Posterior cingulate gyrus (tissue), 11 donors: ENCODE measurements at places on chromosomes 7 and 10.

DNA sequence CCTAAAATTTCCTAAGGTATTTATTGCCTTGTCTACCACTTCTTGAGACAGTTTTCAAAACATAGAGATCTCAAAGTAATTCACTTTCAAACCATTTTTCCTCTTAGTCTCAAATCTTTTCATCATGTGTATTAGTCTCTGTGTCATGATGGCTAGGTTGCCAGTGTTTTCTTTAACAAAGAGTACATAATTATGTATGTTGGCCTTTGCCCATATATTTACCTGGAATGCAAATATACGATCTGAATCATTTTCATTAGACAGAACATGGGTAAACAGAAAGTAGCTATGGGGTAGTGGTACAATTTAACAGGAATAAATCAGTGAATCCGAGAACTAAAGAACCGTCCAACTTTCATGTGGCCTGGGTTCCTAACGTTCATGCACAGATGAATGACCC is 852.1 kb upstream of the MBL2 start:
- no peak for DNase-seq

DNA sequence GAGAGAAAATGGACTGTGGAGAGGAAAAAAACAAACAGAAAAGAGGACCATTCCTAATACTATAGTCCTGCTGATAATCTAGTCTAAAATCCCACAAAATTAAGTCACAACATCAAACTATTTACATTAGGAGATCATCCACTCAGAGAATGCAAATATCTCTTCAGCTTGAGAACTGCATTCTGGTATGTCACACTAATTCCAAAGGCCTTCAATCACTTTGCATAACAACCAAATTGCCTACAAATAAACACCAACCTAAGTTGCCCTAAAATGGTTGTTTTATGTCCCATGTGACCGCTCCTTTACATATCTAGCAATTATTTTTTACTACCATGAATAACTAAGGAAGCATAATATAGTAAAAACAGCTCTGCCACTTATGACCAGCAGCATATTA is 264.3 kb downstream of the CACNA2D1 start:
- DNase-seq = no peak

DNA sequence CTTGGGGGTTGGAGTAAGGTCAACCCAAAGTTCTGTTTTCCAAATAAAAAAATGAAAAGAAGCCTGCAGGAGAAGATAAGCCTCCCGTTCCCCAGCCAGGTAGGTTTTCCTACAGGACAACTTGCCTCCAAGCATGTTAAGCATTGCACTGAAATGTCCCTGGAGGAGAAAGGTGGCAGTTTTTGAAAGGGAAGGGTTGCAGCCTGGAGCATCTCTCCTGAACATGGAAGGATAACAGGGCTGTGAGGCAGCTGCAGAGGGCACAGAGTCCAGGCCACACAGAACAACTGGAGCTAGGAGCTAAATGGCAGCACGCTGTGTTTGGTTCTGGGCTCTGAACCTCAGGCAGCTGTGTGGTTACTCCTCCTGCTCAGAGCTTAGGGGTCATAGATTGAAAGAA is 452.9 kb downstream of the TCERG1L start:
- DNase-seq = no peak

- DNase-seq = no peak
These were observed 83.3 kb downstream of the NHLRC2 start for GRCh38 chr10:113937756-113938155.

- no peak for DNase-seq
These were observed 33.3 kb downstream of the OTUD1 start for GRCh38 chr10:23472181-23472580.

- no peak for DNase-seq
These were observed 129.8 kb upstream of the CHST15 start for GRCh38 chr10:124222988-124223710.

- no peak for DNase-seq
These were observed 527.1 kb upstream of the CELF2 start for GRCh38 chr10:10490581-10490980.

DNA sequence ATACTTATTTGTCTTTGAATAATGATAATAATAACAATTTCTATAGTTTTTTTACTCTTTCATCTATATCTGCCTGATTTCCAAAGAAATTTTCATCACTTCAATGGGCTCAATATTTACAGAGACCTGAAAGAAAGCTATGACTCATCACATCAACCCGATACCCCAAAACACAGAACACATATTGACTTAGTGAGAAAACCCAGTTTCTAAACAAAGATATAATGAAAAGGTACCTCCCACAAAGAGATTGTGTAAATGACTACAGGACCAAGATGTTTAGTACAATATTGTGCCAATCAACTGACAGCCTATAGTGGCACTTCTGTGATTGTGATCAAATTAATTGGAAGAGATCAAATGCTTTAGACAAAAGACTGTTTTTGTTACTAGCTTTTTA is 133.9 kb downstream of the PCDH15 start:
- DNase-seq = no peak

DNA sequence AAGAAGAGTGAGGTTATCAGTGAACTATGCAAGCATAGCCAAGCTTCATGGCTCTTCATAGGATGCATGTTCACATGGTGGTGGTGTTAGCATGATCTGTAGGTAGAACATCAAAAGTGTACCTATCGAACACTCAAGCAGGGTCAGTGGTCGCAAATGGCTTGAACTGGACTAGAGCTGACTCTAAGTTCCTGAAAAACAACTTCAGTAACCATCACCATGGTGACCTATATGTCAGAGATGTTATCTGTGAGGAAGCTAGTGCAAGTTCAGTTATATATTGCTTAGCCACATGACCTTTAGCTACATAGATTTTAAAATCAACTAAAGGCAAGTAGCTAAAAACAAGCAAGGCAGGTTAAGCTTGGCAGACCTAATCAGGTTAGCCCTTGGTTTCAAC is 163.1 kb upstream of the AGR3 start:
- DNase-seq = no peak

DNA sequence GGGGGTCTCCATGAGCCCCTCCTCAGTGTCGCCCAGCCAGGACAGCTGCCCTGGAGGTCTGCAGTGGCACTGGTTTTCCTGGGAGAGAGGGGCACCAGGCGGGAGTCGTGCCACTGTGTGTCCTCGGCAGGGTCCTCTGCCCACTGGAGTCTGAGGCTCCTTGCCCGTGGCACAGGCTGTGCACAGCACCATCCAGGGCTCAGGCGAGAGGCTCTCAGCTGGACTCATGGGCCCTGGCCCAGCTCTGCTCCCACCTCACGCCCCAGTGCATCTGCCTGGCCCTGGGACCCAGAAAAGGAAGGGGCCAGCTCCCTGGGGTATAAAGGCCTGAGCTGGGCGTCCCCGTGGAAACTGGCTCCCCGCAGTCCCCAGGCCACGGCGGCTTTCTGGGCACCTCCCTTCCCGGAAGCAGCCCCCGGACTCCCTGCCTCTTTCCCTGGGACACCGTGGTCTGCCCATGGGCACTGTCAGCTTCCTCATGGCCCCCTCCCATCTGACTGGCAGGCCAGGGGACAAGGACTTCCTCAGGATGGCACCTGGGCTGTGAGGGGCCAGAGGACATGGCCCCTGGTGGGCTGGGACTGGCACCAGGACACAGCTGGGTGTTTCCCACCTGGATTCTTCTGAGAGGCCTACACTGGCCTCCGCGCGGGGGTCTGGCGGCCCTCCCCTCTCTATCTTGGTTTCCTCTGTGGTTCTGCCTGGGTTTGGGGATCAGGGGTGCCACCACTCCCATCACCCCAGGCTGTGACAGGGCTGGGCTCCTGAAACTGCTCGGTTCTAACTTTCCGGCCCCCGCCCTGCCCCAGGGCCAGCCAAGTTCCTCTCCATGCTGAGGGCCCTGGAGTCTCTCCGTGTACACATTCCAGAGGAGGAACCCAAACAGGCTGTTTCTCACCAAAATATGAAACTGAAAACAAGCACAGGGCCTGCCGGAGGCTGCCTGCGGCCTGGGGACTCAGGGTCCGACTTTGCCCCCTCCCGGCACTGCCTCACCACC is 5.5 kb downstream of the FOXL3 start:
- no peak for DNase-seq

GRCh38 chr7:40586197-40586596 is 451.4 kb downstream of the SUGCT start:
- no peak for DNase-seq

GRCh38 chr7:31074120-31074383 is 21.9 kb downstream of the ADCYAP1R1 start:
- no peak for DNase-seq

- no peak for DNase-seq
These were observed 24.7 kb downstream of the CREB3L2 start for GRCh38 chr7:137977173-137977572.

DNA sequence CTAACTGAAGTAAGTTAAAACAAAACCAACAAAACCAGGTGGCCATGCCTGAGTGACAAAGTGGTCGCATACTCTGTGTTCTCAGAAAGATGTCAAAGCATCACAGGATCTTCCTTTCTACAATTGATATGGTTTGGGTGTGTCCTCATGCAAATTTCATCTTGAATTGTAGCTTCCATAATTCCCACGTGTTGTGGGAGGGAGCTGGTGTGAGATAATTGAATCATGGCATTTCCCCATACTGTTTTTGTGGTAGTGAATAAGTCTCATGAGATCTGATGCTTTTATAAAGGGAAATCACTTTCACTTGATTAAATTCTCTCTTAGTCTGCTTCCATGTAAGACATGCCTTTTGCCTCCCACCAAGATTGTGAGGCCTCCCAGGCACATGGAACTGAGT is 465.7 kb downstream of the PCDH15 start:
- no peak for DNase-seq

DNA sequence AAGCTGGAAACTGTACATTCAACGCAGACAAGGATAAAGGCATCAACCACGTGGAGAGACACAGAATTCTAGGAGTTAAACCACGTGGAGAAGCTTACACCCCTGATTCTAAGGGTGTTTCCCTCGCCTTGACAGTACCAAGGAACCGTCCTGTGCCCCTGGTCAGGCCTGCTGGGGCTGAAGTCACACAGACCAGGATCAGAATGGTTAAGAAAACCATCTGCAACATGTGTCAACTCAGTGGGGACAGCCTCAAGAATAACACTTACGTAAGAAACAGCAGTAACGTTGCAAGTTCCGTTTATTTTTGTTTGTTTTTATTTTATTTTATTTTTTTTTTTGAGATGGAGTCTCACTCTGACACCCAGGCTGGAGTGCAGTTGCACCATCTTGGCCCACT is 55.6 kb downstream of the CHST15 start:
- peak; percentile 3 for DNase-seq

DNA sequence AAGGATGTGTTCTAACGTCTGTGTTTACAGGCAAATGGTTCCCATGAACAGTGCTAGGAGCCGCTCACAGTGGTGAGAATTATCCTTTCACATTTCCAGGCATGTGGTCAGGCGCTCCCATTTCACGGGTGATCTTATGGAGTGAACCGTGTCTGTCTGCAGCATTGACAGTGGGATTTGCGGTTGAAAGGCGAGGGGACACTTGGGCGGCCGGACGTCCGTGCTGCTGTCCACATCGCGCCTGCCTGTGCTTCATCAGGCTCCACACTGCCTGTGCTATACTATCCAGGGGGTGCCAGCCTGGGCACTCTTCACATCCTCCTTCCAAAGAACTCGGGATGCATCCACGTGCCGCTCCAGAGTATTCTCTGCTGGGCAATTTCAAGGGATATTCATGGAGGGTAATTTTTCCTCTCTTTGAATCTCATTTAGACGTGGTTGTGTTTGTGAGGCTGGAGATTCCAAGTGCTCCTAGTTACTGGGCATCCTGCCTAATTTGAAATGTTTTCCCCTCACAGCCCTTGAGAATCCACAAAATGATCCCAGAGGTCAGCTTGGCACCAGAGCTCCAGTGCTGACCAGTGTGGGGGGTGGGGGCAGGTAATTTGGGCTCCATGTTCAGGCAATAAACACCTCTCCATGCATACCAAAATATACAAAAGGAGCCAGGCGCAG is 61.9 kb upstream of the EBF3 start:
- DNase-seq = no peak

DNA sequence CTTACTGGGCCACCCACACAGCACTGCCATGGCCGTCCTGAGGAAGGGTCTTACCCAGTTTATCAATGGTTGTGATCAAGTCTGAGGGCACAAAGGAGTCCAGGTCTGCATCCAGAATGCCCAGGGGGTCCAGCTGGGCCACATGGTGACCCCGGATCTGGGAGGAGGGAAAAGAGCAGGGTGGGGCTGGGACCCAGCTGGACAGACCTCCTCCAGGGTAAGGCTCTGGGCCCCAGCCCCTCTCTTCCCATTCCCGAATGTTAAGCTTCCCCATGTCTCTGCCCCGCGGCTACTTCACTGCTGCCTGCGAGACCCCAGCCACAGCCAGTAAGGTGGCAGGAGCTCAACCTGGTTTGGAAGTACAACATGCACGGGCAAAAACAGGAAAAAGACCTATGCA is 9.5 kb downstream of the OGDHL start:
- no peak for DNase-seq

- DNase-seq = no peak
These were observed 68.8 kb upstream of the ATRNL1 start for GRCh38 chr10:115024371-115024770.

DNA sequence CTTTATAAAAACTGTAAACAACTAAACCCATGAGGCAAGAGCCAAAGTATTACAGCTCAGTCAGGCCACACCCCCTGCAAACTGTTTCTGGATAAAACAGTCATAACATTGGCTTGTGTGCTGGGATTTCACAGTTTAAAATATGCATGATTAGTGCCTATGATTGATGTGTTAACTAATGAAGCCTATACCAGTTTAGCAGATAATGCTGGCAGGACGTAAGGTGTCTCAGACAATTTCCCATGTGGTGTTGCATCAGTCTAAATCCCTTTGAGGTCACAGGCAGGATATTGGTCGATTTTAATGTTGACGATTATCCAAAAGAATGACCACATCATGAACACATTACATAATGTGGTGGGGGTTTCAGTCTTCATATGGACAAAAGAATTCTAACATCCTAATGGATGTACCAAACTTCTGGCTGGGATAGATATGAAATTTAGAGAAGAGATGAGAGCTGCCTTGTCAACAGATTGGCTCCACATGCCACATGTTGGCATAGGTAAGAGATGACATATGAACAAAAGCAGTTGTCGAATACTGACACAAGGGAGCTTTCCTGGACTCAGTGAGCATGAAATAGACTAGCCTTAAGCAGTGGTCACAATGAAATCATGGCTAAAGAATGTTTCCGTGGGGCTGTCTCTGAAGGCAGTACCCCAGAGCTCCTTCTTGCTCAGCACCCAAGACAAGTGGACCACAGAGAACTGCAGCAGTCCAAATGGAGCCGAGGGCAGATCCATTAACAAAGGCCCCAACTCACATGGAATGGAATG is 445.6 kb downstream of the GFRA1 start:
- DNase-seq = no peak

GRCh38 chr7:11332865-11333228 is 359.2 kb downstream of the PHF14 start:
- DNase-seq = no peak

DNA sequence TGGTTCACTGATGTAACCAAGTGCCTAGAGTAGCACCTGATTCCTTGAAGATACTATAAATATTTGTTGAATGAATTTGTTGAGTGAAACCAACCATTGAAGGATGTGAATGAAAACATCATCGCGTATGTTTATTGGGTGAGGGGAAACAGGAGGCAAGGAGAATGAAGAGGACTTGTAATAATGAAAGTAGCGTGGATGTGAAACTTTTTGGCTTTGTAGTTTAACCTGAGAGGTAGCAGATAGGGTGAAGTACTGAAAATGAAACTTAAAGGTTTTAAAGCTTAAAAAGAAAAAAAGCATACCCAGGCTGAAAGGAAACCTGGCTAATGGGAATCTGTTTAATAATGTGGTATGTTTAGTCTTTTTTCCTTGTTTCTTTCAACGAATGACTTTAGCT is 5.2 kb downstream of the CCNY start:
- no peak for DNase-seq

- peak; percentile 27 for DNase-seq
These were observed 217.0 kb downstream of the CREB5 start for GRCh38 chr7:28629216-28629842.
